Ovary (tissue), 10 donors: ENCODE measurements at places on chromosomes 6 and 20. TPM values are rescaled to one million over a fixed set of nuclear protein-coding genes. Genes with fewer than 3 reads are reported as not detected.
A peak's percentile ranks its signal among the peaks of the same experiment; 100 is the strongest.

The HS3ST5 gene
- polyA plus RNA-seq, result not detected

The EPPIN gene
- polyA plus RNA-seq, result 0.38 TPM

The OXT gene
- not detected for polyA plus RNA-seq

The NEURL2 gene
- 11.8 TPM for polyA plus RNA-seq

The BTNL2 gene
- polyA plus RNA-seq, result not detected

The ZSCAN9 gene
- 12.5 TPM for polyA plus RNA-seq

The SEMG1 gene
- not detected for polyA plus RNA-seq

The GPR6 gene
- polyA plus RNA-seq, result not detected

The KIAA1755 gene
- 11.8 TPM for polyA plus RNA-seq

The GHRH gene
- not detected for polyA plus RNA-seq

DNA sequence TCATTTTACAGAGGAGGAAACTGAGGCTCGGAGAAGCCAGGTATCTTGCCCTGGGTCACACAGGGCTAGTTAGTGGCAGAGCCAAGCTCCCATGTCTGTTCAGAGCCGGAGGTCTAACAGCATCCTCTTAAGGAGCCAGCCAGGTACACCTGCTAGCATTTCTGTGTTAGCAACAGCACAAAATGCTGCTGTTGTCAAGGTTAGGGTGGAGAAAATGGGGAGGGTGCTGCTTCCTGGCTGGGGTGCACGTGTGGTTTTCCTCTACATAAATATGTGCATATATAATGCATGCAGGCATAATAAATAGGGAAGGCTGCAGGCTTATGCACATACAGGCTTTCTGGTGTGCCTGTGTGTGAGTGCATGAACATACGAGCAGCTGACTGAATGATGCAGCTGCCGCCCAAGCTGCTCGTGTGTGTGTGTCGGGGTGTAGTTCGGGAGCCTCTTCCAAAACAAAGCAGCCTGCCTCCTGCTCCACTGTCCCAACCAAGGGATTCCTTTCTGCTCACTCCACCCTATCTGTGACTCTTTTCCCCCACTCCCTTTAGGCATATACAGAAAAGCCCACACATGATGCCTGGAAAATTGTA is 86.6 kb downstream of the CD40 start:
- H3K27ac ChIP-seq, result no peak overlapping the region
- H3K4me1 ChIP-seq, result peaks cover 5% of the 10 kb centered on the region
- no peaks in the 10 kb centered on the region for H3K27me3 ChIP-seq
- H3K4me3 ChIP-seq, result no peak overlapping the region
- H3K36me3 ChIP-seq, result no peaks in the 10 kb centered on the region

GRCh38 chr6:140183881-140184280 is 809.4 kb upstream of the CITED2 start:
- no peak overlapping the region for H3K4me3 ChIP-seq
- H3K36me3 ChIP-seq, result no peaks in the 10 kb centered on the region
- H3K27me3 ChIP-seq, result no peaks in the 10 kb centered on the region
- DNase-seq, result no peak
- peaks cover 3% of the 10 kb centered on the region for H3K4me1 ChIP-seq

GRCh38 chr6:54896302-54896701 is 49.7 kb downstream of the FAM83B start:
- H3K27ac ChIP-seq, result no peak overlapping the region
- H3K27me3 ChIP-seq, result no peaks in the 10 kb centered on the region
- no peaks in the 10 kb centered on the region for H3K36me3 ChIP-seq

DNA sequence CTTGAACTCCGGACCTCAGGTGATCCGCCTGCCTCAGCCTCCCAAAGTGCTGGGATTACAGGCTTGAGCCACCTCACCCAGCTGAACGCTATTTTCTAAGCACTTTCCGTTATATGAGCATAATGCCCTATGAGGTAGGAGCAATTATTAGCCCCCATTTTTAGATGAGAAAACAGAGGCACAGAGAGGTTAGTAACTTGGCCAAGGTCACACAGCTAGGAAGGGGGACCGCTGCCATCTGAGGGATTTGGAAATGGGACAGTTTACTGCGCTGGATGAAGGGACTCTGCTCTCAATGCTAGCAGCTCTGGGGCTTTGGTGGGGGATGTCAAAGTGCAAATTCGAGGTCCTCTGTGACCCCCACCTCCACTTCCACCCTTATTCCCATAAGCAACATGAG is 62.5 kb downstream of the BCAS4 start:
- H3K27me3 ChIP-seq, result no peaks in the 10 kb centered on the region
- no peaks in the 10 kb centered on the region for H3K36me3 ChIP-seq
- DNase-seq, result no peak
- H3K27ac ChIP-seq, result no peak overlapping the region
- H3K4me3 ChIP-seq, result no peak overlapping the region

DNA sequence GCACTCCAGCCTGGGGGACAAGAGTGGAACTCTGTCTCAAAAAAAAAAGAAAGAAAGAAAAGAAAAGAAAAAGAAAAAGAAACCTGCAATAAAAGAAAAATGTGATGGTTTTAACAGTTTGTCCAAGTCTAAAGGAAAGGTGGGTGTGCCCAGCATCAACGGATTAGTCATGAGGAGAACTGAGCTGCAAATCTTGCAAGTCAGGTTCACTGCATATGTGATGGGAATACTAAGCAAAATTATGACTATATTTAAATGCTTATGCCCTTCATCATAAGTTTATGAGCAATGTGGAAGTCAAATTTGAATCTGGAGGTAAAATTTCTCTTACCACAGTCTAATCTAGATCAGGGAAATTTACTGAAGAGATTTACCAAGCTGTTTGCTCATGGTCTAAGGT is 13.1 kb upstream of the CDK19 start:
- H3K27me3 ChIP-seq, result no peaks in the 10 kb centered on the region
- H3K36me3 ChIP-seq, result no peaks in the 10 kb centered on the region
- H3K4me3 ChIP-seq, result no peak overlapping the region
- no peaks in the 10 kb centered on the region for H3K4me1 ChIP-seq

- H3K27ac ChIP-seq, result no peak overlapping the region
- H3K36me3 ChIP-seq, result no peaks in the 10 kb centered on the region
- no peak overlapping the region for H3K4me3 ChIP-seq
- H3K4me1 ChIP-seq, result no peaks in the 10 kb centered on the region
- no peaks in the 10 kb centered on the region for H3K27me3 ChIP-seq
Measured at GRCh38 chr6:117890172-117890571, 16.9 kb upstream of the SLC35F1 start.

GRCh38 chr6:17754254-17754653 is 47.5 kb upstream of the NUP153 start:
- H3K4me1 ChIP-seq, result no peaks in the 10 kb centered on the region
- no peak overlapping the region for H3K27ac ChIP-seq
- no peak overlapping the region for H3K4me3 ChIP-seq
- DNase-seq, result no peak
- H3K36me3 ChIP-seq, result no peaks in the 10 kb centered on the region
- no peaks in the 10 kb centered on the region for H3K27me3 ChIP-seq

DNA sequence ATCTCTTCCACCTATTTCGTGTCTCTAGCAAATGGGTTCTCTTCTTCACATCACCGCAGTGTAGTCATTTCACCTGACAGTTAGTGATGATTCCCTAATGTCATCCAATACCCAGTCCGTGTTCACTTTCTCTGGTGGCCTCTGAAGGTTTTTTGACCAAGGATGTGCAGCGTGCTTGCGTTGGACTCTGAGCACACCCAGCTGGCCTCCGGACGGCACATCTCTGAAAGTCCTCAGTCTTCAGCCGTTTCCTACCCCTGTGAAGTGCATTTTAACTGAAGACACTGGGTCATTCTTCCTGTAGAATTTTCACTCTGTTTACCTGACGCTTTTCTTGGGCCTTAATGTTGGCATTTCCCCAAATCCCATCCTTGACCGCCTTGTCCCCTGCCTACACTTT is 98.7 kb downstream of the ERMARD start:
- H3K27me3 ChIP-seq, result no peaks in the 10 kb centered on the region
- H3K27ac ChIP-seq, result no peak overlapping the region
- no peak for DNase-seq
- H3K36me3 ChIP-seq, result no peaks in the 10 kb centered on the region
- H3K4me1 ChIP-seq, result no peaks in the 10 kb centered on the region

GRCh38 chr6:149060300-149060984 is 257.1 kb upstream of the TAB2 start:
- H3K36me3 ChIP-seq, result no peaks in the 10 kb centered on the region
- no peak for DNase-seq
- H3K27ac ChIP-seq, result no peak overlapping the region
- no peak overlapping the region for H3K4me3 ChIP-seq

DNA sequence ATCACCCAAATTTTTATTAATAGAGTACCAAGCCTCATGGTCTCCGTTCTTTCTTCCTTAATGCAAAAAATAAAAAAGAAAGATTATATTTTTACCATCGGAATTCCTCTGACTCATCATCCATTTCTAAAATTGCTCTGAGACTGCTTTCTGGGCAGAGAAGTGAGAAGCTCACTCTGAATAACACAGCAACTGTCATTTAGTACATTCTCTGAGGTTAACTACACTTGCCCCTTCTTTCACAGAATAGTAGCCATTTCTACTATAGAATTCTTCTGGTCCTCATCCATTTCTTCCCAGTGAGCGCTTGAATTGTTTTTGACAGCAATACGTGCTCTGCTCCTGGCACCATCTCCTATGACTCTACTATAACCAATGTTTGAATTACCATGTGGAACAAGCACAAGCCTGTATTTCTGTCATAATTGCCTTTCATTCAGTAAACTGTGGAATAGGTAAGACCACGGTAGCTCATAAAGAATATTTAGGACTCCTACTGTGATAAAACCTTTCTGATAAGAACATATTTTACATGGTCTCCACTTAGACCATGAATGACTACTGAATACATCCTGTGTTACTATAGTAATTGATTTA is 435.5 kb upstream of the NRSN1 start:
- H3K4me3 ChIP-seq, result no peak overlapping the region
- no peak for DNase-seq
- no peaks in the 10 kb centered on the region for H3K36me3 ChIP-seq
- H3K4me1 ChIP-seq, result no peaks in the 10 kb centered on the region
- H3K27ac ChIP-seq, result no peak overlapping the region

DNA sequence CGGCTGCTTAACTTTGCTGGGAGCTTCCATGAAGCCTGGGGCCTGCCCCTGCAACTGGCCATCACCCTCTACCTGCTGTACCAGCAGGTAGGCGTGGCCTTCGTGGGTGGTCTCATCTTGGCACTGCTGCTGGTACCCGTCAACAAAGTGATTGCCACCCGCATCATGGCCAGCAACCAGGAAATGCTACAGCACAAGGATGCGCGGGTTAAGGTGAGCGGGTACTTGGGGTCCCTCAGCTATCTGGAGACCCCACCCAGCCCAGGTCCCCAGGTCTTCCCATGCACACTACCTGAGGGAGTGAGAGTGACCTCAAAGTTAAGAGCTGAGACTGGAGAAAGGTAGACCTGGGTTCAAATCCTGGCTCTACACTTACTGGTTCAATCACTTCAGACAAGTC is 5.8 kb downstream of the ABCC10 start:
- peaks cover 24% of the 10 kb centered on the region for H3K4me1 ChIP-seq
- H3K27me3 ChIP-seq, result no peaks in the 10 kb centered on the region
- no peak overlapping the region for H3K4me3 ChIP-seq

DNA sequence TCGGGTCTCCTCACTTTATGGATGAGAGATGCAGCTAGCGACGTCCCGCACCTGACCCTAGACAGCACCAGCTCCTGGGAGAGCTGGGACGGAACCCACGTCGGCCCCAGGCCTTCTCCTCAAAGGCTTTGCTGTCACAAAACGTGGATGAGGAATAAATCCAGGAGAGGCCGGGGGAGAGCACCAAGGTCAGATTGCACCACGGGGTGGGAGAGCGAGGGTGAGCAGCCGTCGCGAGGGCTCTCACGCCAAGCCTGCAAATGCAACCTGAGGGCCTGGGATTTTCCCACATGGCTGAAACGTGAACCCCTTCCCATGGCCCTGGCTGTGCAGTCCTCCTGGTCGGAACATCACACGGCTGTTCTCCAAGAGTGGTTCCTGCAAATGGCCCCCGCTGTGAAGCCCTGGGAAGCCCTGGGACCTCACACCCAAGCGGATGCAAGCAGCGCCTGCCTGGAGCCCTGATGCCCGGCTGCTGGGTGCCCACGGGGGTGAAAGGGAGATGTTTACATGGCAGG is 45.3 kb downstream of the DLL1 start:
- H3K4me1 ChIP-seq, result peaks cover 9% of the 10 kb centered on the region
- DNase-seq, result no peak
- no peak overlapping the region for H3K27ac ChIP-seq
- H3K36me3 ChIP-seq, result no peaks in the 10 kb centered on the region

DNA sequence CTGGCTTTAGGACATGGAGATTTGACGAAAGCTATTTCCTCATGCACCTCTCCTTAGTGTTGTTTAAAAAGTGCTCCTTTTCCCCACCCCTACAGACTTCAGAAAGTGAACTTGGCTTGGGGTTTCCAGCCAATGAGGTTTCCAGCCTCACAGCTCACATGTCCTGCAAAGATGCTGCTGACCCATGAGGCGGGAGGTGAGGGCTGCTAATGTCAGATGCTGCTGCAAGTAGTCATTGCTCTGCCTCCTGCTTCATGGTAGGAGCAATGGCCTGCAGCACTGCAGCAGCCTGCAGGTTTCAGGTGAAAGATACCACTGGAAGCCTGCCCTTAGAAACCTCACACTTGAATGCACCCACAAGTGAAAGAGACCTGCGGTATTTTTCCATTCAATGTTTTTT is 112.8 kb downstream of the LAMP5 start:
- no peaks in the 10 kb centered on the region for H3K27me3 ChIP-seq
- H3K4me3 ChIP-seq, result no peak overlapping the region
- no peak overlapping the region for H3K27ac ChIP-seq
- DNase-seq, result no peak
- no peaks in the 10 kb centered on the region for H3K4me1 ChIP-seq
- no peaks in the 10 kb centered on the region for H3K36me3 ChIP-seq

DNA sequence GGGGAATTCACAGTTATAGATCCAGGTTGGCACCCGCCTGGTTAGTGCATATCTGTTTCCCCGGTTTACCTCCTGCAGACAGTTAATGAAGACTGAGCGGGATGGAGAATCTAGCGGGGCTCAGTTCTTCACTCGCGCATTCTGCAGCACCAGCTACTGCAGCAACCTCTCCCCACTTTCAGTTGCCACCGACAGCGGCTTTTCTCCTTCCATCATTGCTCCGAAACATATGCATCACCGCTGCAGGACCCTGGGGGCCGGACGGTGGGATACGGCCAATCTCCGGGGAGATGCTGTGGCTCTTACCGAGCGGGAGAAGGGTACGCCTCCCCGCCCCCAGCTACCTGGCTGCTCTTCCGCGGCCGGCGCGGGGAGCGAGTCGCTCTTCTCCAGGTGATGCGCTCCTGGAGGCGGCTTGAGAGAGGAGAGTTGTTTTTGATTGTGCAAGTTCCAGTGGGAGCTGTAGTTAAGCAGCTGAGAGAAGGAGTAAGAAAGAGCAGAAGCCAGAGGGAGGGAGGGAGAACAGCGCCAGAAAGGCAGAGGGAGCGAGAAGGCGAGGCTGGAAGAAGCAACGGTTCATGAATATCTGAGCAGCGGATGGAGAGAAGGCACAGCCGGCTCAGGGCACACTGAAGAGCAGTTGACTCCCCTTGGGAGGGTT is at the start of gene SGK1:
Gene SGK1 (minus strand): TSS at position 642 of the 661 bp plus-strand sequence. CDS start 652 bp downstream, outside the sequence.
- H3K27me3 ChIP-seq, result no peaks in the 10 kb centered on the region
- no peaks in the 10 kb centered on the region for H3K36me3 ChIP-seq
- H3K4me3 ChIP-seq, result peak within 1 kb of the TSS; percentile 42
- DNase-seq, result peak; percentile 73
- H3K27ac ChIP-seq, result peak within 1 kb of the TSS; percentile 83
- peaks cover 6% of the 10 kb centered on the region for H3K4me1 ChIP-seq

- no peak for DNase-seq
- no peak overlapping the region for H3K27ac ChIP-seq
- H3K4me3 ChIP-seq, result no peak overlapping the region
Measured at GRCh38 chr6:16153211-16153820, 24.4 kb downstream of the MYLIP start.

GRCh38 chr6:74283532-74283931 is 587.5 kb downstream of the CD109 start:
- H3K27me3 ChIP-seq, result no peaks in the 10 kb centered on the region
- H3K27ac ChIP-seq, result no peak overlapping the region
- no peak overlapping the region for H3K4me3 ChIP-seq
- no peaks in the 10 kb centered on the region for H3K36me3 ChIP-seq
